ENCODE measurements at places on chromosomes 3 and 15. TPM values are rescaled to one million over a fixed set of nuclear protein-coding genes. Genes with fewer than 3 reads are reported as not detected.
A peak's percentile ranks its signal among the peaks of the same experiment; 100 is the strongest.

DNA sequence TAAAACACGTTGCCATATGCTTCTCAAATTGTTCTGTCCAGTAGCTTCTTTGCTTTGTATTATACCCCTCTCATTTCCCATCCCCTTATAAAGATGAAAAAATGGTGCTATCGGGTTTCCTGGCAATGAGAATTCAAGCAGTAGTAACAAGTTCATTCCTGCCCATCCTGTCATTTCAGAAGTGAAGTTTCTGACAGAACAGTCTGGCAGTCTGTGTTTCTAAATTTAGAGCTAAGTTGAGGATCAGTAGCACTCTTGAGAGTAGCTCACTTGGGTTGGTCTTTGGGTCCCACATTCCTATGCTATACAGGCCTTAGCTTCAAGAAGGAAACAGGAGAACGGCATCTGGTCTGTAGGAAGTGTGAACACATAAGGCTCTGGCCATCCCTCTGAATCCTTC is 134.6 kb downstream of the GHSR start:
- H3K27ac ChIP-seq, result no peak overlapping the region
- no peaks in the 10 kb centered on the region for H3K27me3 ChIP-seq
- DNase-seq, result no peak
- peaks cover 29% of the 10 kb centered on the region for H3K4me1 ChIP-seq

GRCh38 chr15:60752973-60753720 is 274.2 kb upstream of the ICE2 start:
- no peaks in the 10 kb centered on the region for H3K27me3 ChIP-seq
- no peaks in the 10 kb centered on the region for H3K36me3 ChIP-seq
- no peak overlapping the region for H3K4me3 ChIP-seq

- no peak overlapping the region for H3K27ac ChIP-seq
- H3K27me3 ChIP-seq, result no peaks in the 10 kb centered on the region
- no peaks in the 10 kb centered on the region for H3K4me1 ChIP-seq
- H3K36me3 ChIP-seq, result no peaks in the 10 kb centered on the region
These were observed 97.7 kb upstream of the CHRNA7 start for GRCh38 chr15:31932576-31932975.

The PCOLCE2 gene
- 46.4 TPM for total RNA-seq

- H3K27me3 ChIP-seq, result no peaks in the 10 kb centered on the region
- H3K4me1 ChIP-seq, result no peaks in the 10 kb centered on the region
- H3K36me3 ChIP-seq, result no peaks in the 10 kb centered on the region
- no peak overlapping the region for H3K4me3 ChIP-seq
- no peak for DNase-seq
These were observed 111.0 kb upstream of the SYNPR start for GRCh38 chr3:63167113-63167512.

DNA sequence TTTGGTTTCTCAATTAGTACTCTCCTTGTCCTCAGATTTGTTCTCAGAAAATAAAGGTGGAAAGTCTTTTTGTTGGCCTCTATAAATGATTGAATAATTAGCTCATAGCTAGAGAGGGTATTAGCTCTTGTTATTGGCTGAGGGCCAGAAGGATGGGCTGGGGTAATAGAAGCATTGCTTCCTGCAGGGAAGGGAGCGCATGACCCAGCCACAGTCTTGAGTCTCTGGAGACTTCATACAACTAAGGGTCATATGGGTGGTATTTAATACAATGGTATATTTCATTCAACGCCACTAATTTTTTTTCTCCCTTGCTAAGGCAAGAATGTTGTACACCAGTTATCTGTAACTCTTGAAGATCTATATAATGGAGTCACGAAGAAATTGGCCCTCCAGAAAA is 8.4 kb downstream of the DNAJA4 start:
- H3K27me3 ChIP-seq, result no peaks in the 10 kb centered on the region
- H3K36me3 ChIP-seq, result no peaks in the 10 kb centered on the region
- no peak overlapping the region for H3K27ac ChIP-seq
- no peak for DNase-seq
- H3K4me3 ChIP-seq, result no peak overlapping the region

The BRK1 gene
- total RNA-seq, result 116 TPM

GRCh38 chr15:101536875-101537405 is 47.4 kb upstream of the PCSK6 start:
- H3K27ac ChIP-seq, result no peak overlapping the region
- no peaks in the 10 kb centered on the region for H3K4me1 ChIP-seq
- no peak for DNase-seq
- no peak overlapping the region for H3K4me3 ChIP-seq
- no peaks in the 10 kb centered on the region for H3K36me3 ChIP-seq
- no peaks in the 10 kb centered on the region for H3K27me3 ChIP-seq

GRCh38 chr15:73030122-73030679 is 22.1 kb upstream of the NEO1 start:
- no peak overlapping the region for H3K27ac ChIP-seq
- H3K4me1 ChIP-seq, result no peaks in the 10 kb centered on the region
- no peak overlapping the region for H3K4me3 ChIP-seq
- no peak for DNase-seq

DNA sequence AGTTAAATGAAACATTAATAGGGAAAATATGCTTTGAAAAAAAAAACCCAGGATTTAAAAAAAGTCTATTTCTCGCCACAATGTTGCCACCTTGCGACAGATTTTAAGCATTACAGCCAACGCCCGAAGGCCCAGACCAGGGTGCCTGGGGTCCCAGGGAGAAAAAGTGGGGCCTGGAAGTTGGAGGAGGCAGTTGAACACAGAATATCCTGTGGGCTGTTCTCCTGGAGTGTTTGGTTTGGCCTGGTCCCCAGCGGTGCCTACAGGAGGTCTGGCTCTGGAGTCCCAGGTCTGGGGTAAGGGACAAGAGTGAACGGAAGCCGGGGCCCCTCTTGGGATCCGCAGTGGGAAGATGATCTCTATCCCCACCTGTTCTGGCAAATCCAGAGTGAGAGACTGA is 3.4 kb downstream of the RNU6-1 start:
- no peaks in the 10 kb centered on the region for H3K36me3 ChIP-seq
- no peaks in the 10 kb centered on the region for H3K4me1 ChIP-seq
- DNase-seq, result peak; percentile 65
- peak overlapping the region; percentile 66 for H3K4me3 ChIP-seq
- H3K27ac ChIP-seq, result no peak overlapping the region

DNA sequence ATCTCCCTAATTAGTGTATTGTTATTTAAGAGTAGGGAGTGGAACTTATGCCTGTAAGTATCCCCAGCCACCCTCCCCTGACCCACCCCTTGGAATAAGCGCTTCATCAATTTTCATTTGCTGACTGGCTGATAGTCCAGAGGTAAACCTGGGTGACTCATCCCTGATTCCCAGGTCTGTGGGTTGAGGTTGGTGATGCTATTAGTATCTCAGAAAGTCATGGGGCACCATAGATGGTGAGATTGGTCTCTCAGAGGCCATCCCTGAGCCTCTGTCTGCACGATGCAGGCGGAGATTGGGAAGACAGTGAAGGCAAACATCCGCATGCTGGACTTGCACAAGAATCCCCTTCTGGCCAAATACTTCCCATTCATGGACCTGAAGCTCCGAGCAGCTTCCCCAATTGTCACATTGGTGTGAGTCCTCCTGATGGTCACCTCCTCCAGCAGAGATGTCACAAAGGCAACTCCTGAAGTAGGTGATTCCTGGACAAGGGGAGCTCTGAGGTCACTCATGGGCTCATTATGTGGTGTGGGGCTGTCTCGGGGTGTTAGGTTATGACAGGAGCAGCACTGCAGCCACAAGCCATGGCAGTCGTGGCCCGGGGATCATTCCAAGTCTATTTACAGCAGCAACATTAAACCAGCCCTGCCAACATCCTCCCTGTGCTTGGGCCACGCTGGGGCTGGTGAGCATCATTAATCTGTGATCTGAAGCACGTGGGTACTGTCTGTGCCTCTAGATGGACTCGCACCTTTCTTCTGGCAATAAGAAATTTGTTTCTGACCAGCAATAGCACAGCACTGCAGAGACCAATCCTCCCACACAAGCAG is 6.8 kb upstream of the TXNRD3 start:
- H3K27ac ChIP-seq, result no peak overlapping the region
- H3K27me3 ChIP-seq, result peaks cover 58% of the 10 kb centered on the region
- no peak for DNase-seq
- H3K36me3 ChIP-seq, result no peaks in the 10 kb centered on the region
- H3K4me3 ChIP-seq, result no peak overlapping the region

DNA sequence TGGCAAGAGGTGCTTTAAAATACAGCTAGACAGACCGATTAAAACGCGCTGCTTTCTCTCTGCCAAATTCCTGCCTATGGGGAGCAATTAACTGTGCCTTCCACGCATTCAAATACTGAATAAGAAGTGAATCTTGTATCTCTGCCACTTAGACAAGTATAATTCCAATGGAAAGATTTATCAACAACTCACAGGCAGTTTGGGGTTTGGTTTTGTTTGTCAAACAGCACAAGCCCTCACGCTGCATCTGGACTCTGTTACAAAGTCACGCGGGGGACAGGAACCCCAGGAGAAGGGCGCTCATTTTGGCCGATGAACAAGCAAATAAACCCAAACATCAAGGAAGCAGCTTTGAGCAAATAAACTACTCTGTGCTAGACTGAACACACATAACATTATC is 61.8 kb upstream of the TMCO5A start:
- peak; percentile 19 for DNase-seq
- H3K4me1 ChIP-seq, result peaks cover 26% of the 10 kb centered on the region
- H3K27me3 ChIP-seq, result no peaks in the 10 kb centered on the region
- H3K27ac ChIP-seq, result no peak overlapping the region

GRCh38 chr15:28289694-28290463 is 32.1 kb downstream of the HERC2 start:
- H3K4me3 ChIP-seq, result no peak overlapping the region
- DNase-seq, result no peak
- no peaks in the 10 kb centered on the region for H3K4me1 ChIP-seq
- no peaks in the 10 kb centered on the region for H3K27me3 ChIP-seq
- no peak overlapping the region for H3K27ac ChIP-seq

DNA sequence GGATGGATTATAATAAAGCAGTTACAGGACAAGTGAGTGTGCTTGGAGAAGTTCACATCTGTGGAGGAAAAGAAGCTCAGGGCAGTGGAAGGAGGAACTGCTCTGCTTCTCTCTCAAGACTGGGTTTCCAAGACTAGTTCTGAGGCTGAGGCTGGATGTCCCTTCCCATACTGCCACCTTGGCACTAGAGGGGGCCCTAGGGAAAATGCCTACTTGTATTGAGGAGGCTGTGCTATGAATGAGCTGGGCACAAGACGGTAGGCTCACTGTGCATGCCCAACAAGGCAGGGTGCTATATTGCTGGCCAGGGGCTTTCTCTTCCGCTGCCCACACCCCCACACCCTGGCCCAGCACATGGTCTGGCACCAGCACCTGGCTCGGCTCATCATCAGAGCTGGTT is 65.2 kb downstream of the SLCO2A1 start:
- DNase-seq, result peak; percentile 46
- H3K4me3 ChIP-seq, result no peak overlapping the region
- H3K27ac ChIP-seq, result no peak overlapping the region
